ENCODE measurements at places on chromosomes 11 and 22.
A peak's percentile ranks its signal among the peaks of the same experiment; 100 is the strongest.

DNA sequence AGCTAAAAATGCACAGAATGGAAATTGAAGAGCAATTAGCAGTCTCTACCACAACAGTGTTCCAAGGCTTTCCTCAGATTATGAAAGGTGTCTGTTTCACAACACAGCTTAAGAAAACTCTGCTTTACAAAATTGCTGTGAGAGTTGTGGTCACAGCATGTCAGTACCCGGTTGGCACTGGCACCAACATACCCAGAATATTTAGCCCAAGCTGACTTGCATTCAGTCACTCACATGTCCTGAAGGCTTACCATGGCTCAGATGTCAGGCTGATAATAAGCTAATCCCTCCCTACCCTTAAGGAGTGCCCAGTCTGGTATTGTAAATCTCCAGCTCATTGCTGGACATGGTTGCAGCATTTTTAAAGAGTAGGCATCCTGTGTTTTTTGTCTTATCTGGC is 14.9 kb downstream of the NCR3LG1 start:
- no peak for DNase-seq

- no peak for DNase-seq
Observed at GRCh38 chr11:61962213-61963015, 5.0 kb downstream of the FTH1 start.

DNA sequence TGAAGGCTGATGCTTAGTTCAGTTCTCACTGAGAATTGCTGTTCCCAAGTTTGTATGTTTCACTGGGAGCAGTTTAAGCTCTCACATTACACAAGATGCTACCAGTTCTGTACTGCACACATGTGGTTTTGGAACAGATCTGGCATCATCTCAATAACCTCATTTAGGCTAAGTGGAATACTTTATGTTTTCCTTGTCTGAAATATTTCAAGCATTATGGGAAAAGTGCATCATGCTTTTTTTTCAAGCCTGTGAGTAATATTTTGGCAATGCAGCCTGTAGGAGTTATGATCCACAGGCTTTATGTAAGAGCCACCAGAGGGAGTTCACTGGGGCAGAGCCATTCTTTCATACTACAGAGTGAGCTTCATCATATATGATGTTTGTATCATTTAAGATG is 141.5 kb downstream of the OR4C45 start:
- peak; percentile 6 for DNase-seq

DNA sequence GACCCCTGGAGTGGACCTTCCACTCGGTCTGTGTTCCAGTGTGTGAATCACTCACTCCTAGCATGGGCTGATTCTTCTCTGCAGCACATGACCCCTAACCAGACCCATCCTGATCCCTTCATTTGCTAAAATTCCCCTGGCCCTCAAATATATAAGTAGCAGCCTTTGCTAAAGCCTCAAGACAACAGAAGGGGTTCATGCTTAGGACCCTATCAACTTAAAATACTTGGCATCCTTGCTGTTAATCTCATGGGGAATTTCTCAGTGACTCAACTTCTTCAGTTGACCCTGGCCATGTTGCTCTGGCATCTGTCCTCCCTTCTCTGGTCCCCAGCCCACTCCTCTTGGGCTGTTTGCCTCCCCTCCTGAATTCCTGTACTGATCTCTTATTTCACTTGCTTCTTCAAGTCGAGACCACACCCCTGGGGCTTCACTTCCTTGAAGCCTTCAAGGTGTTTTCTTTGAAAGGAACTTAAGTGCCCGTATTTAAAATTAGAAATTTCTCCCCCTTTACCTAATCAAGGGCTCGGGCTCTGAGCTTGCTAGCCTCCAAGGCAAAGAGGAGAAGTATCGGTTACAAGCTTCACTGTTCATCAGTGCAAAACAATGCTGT is 23.6 kb downstream of the NNMT start:
- DNase-seq: no peak

GRCh38 chr11:117316197-117316961 is at the start of gene BACE1:
BACE1 (minus strand) TSS chr11:117316256; CDS start chr11:117315795, 461 bp downstream.
- peak; percentile 89 for DNase-seq

DNA sequence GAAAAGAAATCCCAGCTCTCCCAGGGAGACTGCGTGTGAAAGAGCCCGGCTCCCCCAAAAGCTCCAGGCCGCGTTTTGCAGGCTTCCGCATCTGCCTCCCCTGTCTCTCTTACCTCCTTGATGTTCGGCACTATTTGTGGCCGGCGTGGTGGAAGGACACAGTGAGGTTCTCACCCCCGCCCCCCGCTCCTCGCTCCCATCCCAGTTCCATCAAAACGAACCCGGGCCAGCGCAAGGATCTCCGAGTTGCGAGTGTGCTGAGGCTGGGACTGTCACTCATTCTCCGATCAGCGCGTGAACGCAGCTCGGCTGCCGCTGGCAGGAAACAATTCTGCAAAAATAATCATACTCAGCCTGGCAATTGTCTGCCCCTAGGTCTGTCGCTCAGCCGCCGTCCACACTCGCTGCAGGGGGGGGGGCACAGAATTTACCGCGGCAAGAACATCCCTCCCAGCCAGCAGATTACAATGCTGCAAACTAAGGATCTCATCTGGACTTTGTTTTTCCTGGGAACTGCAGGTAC is at the start of gene NCAM1:
NCAM1 (plus strand) TSS at position 275 of the 523 bp plus-strand sequence.
- DNase-seq: peak; percentile 30

- DNase-seq: no peak
Observed at GRCh38 chr11:3867209-3868091, 12.0 kb downstream of the STIM1 start.

GRCh38 chr11:11038352-11038751 is 180.5 kb upstream of the ZBED5 start:
- DNase-seq: no peak

- DNase-seq: peak; percentile 83
Observed at GRCh38 chr11:104164028-104164520, at the start of gene PDGFD. PDGFD (minus strand) TSS chr11:104164147.

- no peak for DNase-seq
Observed at GRCh38 chr22:49090061-49090852, 737.4 kb downstream of the BRD1 start.

GRCh38 chr22:38489561-38490145 is 16.5 kb downstream of the DDX17 start:
- no peak for DNase-seq

- no peak for DNase-seq
Observed at GRCh38 chr11:33651555-33651954, 49.1 kb downstream of the C11orf91 start.

DNA sequence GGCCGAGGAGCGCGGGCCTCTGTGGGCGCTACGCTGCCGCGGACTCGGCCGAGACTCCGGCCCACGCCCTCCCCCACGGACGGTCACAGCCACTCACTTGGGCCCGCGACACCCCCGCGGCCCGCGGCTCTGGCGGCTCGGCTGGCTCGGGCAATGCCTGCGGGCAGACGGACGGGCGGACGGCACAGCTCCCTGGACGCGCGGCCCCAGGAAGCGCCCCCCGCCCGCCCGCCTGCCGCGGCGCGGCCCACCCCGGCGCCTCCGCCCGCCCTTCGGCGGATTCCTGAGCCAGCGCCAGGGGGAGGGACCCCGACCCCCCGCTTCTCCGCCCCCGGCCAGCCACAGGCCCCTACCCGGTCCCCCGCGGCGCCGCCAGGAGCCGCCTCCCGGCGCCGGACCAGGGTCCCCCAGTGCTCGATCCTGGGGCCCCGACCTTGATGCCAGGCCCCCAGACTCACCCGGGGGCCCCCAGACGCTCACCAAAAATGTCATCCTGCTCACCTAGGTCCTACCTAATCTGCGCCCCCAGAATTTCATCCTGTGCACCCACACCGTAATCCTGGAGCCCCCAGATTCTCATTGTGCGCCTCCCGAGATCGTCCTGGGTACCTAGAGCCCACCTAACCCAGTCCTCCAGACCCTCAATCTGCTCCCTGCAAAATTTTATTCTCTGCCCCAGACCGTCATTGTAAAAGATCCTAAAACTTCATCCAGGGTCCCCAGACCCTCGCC is at the start of gene EFEMP2:
EFEMP2 (minus strand) TSS at position 215 of the 732 bp plus-strand sequence. CDS start 446 bp downstream, outside the sequence.
- DNase-seq: peak; percentile 23

DNA sequence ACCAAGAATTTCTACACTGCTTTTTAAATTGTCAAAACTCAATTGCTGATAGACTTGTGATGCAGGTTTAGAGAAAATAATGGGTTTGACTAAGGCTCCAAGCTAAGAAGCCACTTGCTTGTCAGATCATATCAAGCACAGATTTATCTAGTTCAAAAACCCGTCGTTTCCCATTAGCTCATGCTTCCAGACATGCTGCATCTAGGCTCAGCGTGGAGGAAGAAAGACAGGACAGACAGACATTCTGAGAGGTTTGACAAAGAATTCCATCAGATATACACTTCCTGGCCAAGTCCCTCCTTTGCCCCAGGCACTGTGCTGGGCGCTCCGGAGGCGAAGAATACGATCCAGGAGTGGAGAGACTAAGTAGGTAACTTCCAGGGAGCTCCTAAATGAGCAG is 76.8 kb downstream of the KCNC1 start:
- DNase-seq: no peak

- DNase-seq: no peak
Observed at GRCh38 chr22:19055801-19056200, 66.4 kb downstream of the DGCR2 start.

DNA sequence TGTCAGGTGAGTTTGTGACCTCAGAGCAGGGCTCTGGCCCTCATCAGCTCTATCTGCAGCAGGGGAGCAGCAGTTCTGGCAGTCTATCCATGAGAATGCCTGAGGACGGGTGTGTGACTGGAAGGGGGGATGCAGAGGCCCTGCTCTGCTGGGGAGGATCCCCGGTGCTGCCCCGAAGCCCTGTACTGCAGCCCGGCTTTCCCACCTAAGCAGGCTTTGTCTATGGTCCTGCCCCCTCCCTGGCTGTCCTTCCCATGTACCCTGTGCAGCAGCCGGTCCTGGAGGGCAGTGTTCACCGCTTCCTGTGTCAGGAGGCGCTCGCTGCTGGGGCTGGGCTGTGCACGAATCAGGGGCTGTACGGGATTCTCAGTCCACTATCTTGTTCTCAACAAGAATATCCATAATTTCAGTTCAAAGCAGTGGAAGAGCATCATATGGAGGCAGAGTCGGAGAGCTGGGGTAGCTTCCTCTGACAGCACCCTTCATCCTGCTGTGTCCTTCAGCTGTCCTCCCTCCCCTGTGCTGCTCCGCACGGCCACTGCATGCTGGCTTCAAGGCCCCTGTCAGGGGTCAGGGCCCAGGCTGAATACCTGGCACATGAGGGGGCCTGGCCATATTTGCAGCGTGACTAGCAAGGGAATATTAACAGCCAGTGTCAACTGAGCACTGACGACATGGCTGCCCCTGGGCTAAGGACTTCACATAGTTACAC is 125.2 kb downstream of the CTTN start:
- DNase-seq: no peak

- DNase-seq: no peak
Observed at GRCh38 chr11:27413218-27413617, 50.2 kb upstream of the CCDC34 start.

GRCh38 chr11:84558085-84558905 is 1068.8 kb downstream of the DLG2 start:
- peak; percentile 46 for DNase-seq

- no peak for DNase-seq
Observed at GRCh38 chr11:117634756-117635603, 162.0 kb downstream of the DSCAML1 start.

GRCh38 chr22:46791201-46791731 is 28.8 kb downstream of the TBC1D22A start:
- DNase-seq: no peak

- DNase-seq: no peak
Observed at GRCh38 chr11:21040630-21041029, 371.2 kb downstream of the NELL1 start.

GRCh38 chr22:27769012-27769411 is 32.5 kb downstream of the MN1 start:
- DNase-seq: no peak

- DNase-seq: no peak
Observed at GRCh38 chr11:57868491-57868890, 106.9 kb downstream of the CTNND1 start.

GRCh38 chr11:118911113-118911879 is 14.4 kb downstream of the BCL9L start:
- peak; percentile 81 for DNase-seq

DNA sequence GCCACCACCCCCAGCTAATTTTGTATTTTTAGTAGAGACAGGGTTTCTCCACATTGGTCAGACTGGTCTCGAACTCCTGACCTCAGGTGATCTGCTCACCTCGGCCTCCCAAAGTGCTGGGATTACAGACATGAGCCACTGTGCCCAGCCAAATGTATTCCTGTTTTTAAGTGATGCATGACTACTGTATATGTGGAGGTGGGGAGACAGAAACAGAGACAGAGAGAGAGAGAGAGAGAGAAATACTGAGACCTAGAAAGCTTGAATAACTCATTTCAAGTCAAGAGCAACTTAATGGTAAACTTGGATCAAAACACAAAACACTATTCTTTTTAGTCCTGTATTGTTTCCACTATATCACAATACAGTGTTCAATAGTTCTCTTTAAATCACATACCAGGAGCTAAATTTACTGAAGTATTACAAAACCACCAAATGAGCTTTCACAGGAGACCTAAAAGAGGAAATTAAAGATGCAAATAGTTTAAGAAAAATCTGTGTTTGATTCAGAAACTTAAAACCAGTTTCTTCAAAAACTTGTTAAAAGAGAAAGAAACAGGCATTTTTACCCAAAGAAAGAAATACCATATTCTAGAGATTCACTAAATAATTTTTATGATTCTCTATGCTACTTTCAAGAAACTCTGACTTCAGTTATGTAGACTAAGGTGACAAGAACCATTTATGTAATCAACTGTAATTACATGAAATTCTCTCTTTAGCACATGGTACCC is 188.7 kb downstream of the ETS1 start:
- DNase-seq: no peak

DNA sequence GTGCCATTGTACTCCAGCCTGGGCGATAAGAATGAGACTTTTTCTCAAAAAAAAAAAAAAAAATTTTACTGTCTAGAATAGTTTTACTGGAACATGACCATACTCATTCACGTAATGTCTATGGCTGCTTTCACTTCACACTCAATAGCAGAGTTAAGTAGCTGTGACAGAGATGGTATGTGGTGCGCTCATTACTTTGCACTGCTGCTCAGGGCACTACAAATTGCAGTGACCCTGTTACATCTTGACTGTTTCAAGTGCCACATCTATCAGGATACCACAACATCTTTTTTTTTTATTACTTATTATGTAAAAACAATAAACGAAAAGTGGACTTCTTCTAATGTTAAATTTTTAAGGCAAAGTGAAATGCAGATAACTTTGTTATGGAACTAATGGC is 110.3 kb downstream of the ARHGAP20 start:
- no peak for DNase-seq

GRCh38 chr22:38423512-38424503 is 31.2 kb downstream of the KCNJ4 start:
- no peak for DNase-seq
